AG04449 (cell line): ENCODE measurements at places on chromosomes 13 and 19.

DNA sequence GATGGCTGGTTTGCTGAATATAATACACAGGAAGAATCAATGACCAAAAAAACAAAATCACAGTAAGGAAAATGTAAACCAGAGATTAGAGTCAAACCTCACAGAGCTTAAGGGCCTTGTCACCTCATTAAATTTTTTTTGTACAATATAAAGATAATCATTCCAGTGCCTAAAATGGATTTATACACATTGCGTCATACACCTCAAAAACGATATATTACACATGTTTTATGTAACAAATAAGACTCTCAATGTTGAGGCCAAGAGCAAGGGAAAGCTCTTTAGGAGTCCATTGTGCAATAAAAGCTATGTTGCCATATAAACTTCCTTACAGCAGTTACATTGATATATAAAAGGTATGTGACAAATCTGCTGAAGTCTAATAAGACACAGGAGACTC lies 856.7 kb upstream of the SLITRK1 start:
- no peak for DNase-seq

DNA sequence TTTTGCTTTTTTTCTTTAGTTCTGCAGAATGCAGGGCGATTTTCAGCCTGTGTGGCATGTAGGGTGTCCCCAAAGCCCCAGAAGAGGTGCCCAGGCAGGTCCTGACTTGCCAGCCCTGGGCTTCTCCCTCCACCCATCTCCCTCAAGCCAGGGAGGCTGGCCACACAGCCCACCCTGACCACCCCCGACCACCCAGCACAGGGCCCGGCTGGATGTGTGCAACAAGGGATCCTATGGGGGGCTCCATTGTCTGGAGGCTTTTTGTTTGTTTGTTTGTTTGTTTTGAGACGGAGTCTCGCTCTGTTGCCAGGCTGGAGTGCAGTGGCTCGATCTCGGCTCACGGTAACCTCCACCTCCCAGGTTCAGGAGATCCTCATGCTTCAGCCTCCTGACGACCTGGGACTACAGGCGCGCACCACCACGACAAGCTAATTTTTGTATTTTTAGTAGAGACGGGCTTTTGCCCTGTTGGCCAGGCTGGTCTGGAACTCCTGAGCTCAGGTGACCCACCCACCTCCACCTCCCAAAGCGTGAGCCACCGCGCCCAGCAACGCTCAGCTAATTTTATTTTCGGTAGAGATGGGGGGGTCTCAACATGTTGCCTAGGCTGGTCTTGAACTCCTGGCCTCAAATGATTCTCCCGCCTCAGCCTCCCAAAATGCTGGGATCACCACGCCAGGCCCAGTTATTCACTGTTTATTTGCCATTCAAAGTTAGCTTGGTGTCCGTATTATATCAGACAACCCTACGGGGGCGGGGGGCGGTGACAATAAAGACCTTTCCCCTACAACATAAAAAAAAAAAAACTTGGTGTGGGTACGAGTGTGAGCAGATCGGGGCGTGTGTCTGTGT lies 7.8 kb upstream of the MKNK2 start:
- no peak for DNase-seq

- no peak for DNase-seq
These were observed 23.5 kb downstream of the KCTD15 start for GRCh38 chr19:33819880-33820781.

DNA sequence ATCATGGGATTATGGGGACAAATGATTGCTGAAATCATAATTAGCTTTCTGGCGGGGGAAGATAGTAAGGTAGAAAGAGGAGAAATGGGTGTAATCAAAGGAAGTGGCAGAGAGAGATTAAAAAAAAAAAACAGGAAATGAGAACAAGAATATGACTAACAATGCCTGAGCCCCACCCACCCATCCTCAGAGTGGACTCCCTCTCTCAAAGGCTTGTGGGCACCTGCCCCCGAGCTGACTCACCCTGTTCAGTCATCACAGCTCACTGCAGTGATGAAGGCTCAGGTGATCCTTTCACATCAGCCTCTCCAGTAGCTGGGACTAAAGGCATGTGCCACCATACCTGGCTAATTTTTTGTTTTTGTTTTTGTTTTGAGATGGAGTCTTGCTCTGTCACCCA lies 26.4 kb upstream of the TPT1 start:
- peak; percentile 31 for DNase-seq

- peak; percentile 45 for DNase-seq
These were observed 743 bp upstream of the NDUFS7 start for GRCh38 chr19:1383017-1383311.

DNA sequence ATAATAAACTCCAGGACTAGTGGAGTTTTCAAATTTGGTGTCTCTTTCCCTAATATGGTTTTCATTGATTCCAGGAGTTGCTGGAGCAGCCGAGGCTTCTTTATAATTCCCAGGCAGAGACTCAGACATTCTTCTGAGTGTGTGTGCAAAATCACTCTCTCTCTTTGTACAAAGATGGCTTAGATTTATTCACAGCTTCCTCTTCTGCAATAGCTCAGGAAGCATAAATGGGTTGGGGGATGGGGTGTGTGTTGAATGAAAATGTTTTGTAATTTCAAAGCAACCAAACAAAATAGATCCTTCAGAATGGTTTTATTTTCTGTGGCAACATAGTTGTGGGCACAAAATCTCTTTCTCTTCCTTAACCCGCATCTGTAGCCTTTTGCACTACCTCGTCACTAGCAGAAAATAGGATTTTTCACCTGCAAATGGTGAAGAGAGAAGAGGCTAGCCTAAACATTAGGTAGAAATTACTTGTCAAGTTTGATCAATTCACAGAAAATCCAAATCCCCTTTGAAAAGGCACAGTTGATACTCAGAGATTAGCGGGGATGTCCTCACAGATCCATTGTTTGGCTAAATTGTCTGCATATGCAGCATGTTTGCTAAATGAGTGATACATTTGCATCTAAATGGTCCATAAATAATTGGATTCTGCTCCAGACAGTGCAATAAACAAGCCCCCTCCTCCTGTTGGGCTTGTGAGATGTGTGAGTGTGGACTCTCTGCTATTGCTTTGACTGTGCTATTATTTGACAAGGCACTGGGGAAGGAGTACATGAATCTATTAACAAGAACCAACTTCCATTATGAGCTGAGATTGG lies 66.7 kb downstream of the CBY2 start:
- DNase-seq: no peak

DNA sequence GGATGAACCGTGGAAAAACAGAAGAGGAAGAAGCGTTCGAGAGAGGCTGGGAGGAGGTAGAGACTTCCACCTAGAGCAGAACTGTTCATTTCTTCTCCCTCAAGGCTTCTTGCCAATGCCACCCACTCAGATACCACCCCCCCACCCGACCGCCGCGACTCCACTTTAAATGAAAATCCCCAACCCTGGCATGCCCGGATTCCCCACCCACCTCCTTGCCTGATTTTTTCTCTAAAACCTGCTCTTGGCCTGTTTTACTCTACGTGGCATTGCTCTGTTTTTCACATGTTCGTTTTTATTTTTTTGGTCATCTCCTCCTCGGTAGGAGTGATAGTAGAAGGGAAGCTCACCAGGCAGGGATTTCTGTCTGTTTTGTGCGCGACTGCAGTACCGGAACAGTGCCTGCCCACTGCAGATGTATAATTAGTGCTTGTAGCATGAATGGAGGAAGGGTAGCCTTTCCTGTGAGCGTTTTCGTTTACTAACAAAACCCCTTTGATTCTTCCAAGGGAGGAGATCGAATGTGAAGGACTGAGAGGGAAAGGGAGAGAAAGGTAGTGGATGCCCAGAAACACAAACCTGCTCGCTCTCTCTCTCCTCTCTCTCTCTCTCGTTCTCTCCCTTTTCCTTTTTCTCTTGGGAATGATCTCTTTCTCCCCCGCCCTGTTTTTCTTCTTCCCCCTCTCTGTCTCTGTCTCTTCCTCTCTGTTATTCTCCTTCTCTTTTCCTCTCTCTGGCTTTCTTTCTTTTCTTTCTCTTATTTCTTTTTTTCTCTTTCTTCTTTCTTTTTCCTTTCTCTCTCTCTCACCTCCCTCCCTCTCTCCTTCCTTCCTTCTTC lies 2.2 kb downstream of the CD70 start:
- DNase-seq: no peak

- DNase-seq: no peak
These were observed 39.5 kb downstream of the NOTCH3 start for GRCh38 chr19:15161028-15161984.

DNA sequence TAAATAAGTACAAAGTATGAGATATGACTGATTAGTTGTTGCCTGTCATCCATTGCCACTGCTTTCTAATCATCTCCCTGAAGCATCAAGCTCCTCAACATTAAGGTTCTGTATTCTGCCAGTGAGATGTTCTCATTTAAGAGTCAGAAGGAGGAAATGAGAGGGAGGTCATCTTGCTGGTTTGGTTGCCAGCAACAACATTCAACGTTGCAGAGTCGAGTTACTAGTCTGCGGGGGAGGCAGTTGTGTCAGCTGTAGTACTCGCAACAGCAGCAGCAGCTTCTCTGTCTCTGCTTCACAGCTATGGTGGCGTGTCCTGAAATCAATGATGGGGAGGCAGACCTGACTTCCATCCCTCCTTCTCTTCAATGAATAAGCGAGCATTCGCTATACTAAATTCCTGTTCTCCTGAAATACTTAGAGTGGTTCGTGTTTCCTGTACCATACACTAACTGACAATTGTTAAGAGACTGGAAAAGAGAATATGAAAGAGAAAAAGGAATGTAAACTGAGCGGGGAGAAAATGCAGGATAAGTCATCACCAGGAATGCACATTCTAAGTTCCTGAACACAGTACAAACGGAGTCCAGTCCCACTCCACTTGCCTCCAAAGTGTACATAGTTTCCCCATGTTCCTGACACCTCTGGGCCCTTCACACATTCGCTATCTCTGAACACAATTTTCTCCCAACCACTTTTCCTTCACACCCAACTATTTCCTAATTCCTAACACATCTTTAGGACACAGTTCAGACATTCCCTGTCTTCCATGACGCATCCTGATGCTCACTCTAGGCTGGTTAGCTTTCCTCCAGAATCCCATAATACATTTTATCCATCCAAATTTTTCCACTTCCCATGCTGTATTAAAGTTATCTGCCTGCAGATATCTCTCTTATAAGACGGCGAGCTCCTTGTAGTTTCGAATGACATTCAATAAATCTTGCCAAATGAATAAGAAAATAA lies 263.0 kb downstream of the KLF12 start:
- peak; percentile 78 for DNase-seq

DNA sequence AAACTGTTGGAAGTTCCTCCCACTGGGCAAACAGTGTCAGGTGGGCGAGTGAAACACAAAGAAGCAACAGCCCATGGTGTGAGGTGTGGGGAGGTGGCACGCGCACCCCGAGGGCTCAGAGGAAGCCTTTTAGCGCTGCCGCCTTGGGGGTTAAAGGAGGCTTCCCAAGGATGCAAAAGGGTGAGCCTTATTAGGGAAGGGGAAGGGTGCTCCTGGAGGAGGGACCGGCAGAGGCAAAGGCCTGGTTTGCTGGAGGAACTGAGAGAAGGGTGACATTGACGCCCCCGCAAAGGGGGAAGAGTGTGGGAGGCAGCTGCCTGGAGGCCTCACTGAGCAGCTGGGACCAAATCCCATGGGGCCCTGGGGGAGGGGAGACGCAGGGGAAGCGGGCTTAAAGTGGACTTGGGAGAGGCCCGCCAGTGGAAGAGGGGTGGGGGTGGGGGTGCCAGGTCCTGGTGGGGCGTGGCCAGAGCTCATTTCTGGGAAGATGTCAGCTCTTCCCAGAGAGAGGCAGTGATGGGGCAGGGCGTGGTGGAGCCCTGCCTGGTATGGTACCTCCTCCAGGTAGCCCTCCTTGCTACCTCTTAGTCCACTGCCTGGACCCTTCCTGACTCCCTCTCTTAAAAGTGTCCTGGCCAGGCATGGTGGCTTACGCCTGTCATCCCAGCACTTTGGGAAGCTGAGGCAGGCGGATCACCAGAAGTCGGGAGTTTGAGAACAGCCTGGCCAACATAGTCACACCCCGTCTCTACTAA lies 12.0 kb upstream of the FCHO1 start:
- no peak for DNase-seq

DNA sequence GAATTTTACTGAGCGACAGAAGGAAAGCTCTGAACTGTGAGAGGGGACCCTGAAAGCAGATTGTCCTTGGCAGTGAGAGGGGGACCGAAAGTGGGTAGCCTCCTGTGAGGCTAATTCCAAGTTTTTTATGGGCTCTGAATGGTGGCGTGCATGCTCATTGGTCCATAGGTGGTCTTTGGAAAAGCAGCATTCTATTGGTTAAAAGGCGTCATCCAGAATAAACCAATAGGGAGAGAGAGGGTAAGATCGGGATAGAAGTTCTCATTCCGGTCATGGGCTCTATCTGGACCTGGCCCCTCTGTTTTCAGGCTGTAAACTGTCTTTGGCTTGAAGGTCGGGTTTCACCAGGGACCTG lies 539.8 kb upstream of the PCDH9 start:
- no peak for DNase-seq

DNA sequence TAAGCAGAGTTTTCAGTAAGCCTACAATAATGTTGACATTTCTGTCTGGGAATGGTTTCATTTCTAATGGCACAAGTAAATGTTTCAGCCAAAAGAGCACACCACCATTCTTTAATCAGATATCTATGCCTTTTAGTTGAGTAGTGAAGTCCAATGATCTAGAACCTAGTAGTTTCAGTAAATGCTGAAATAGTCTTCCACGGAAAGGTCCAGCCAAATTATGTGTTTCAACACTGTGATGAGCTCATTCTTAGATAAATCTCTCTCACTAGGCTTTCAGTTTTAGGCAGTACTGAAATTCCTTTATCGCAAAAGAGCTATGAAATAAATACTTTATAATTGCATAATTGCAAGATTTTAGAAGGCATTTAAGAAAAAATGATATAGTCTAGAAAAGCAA lies 816.8 kb upstream of the PCDH9 start:
- no peak for DNase-seq

GRCh38 chr13:97279913-97280312 lies 57.8 kb downstream of the MBNL2 start:
- DNase-seq: no peak

DNA sequence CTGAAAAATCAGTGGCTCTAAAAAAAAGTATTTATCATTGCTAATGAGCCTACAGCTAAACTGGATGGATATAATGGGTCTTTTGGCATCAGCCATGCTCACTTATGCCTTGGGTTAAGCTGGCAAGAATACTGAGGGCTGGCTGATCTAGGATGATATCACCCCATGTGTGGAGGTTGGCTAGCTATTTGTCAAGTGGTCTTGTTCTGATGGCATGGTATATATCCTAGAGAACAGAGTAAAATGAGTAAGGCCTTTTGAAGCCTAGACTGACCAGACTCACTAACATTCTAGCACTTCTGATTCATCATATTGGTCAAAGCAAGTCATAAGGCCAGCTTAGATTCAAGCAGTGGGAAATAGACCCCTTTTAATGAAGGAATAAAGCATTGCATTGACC lies 383.0 kb downstream of the SLITRK1 start:
- DNase-seq: no peak

- no peak for DNase-seq
These were observed 61.1 kb downstream of the ZNF431 start for GRCh38 chr19:21202865-21203494.
